ENCODE measurements at places on chromosomes 7 and 10.

- no peak for DNase-seq
Measured at GRCh38 chr7:64997927-64998391, 7.1 kb upstream of the ZNF117 start.

- no peak for DNase-seq
Measured at GRCh38 chr7:27948861-27949260, 208.9 kb downstream of the TAX1BP1 start.

- DNase-seq = no peak
Measured at GRCh38 chr10:128471151-128471550, 344.9 kb upstream of the MKI67 start.

GRCh38 chr10:21721000-21721665, 187.1 kb downstream of the MLLT10 start:
- DNase-seq = no peak

GRCh38 chr10:79137300-79137756, 68.6 kb downstream of the ZMIZ1 start:
- no peak for DNase-seq

DNA sequence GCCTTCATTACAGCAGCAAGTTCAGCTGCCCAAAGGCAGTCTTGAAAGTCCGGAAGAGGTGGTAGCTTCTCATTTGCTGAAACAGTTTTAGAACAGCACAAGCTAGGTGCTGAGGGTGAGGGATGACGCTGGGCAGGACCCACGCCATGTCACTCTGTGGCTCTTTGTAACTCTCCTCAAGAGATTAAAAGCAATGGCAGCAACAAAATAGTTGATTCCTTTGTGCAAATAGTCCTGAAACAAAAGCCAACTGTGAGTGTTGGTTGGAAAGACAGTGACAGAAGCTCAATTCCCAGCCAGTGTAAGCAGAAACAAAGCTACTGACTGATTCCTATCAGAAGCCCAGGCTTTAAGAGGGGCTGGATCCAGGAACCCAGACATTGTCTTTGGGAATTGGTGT, 47.6 kb upstream of the AQP1 start:
- no peak for DNase-seq

- no peak for DNase-seq
Measured at GRCh38 chr10:96834120-96834519, 2.0 kb downstream of the LCOR start.

DNA sequence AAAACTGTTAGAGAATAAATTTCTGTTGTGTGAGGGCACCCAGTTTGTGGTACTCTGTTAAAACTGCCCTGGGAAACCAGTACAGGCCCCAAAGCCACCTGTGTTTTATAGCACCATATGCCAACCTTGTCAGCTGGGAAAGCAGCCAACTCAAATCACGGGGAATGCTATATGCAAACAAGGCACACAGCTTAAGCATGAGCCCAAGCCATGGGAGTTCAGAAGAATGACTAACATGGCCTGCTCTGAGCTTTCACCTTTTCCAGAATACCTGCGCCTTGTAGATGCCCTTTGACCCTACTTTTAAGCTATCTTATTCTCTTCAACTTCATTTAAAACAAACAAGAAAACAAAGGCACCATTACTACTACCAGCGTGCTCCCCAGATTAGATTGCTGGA, 5.5 kb upstream of the SLC25A13 start:
- no peak for DNase-seq

GRCh38 chr7:99409192-99409572, 413 bp downstream of the BUD31 start:
- no peak for DNase-seq

- DNase-seq = no peak
Measured at GRCh38 chr7:2090526-2091520, 141.9 kb downstream of the MAD1L1 start.

DNA sequence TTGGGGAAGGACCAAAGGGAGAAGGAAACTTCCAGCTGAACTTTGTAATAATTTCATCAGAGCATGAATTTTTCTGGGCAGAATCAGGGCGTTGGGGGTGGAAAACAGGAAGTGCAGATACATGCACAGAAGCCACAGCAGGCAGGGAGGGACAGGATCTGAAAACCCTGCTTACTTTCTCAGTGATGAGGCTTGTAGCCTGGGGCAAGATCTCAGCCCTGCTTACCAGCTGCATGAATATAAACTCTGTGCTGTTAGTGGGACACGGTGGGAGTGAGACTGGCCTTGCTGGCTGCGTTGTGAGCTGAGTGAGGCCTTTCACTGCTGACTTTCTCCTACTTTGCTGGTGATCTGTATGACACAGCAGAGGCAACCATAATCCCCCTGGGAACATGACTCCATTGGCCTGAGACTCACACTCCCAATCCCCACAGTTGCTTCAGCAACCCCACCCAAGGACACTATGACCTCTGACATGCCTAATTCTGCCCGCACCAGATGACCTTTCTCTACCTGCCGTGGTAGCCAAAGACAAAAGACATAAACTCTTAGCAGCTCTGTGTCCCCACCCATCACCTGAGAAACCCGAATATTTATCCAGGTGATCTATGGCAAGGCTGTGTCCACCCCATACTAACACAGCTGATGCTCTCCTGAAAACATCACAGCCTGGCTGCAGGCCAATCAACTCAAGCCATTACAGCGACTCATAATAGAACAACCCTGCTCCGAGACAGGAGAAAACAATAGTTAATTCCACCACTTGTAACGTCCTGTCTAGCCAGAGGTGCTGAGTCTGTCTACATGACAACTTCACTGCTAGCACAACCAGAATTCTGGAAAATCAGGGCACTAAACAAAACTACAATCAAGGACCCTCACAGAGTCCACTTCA, 190.7 kb upstream of the CHRM2 start:
- DNase-seq = no peak

- no peak for DNase-seq
Measured at GRCh38 chr7:24504836-24505235, 68.4 kb upstream of the PALS2 start.

DNA sequence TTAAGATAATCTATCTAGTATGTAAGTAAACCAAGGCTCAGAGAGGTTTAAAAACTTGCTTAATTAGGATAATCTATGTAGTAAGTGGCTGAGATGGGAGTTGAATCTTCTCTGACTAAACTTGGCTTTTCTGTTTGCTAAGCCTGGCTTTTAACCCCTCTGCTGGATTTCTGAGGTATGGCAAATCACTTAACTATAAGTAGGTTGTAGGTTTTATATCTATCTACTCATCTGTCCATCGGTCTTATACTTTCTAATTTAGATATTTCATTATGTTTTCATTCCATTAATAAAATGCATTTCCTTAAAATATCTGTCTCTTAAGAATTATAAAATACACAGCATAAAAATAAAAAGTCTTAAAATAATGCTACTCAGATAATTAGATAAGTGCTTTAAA, 59.4 kb downstream of the ST7 start:
- no peak for DNase-seq

GRCh38 chr10:33193701-33194521, 140.6 kb downstream of the NRP1 start:
- no peak for DNase-seq

GRCh38 chr10:78035437-78035836, 1.8 kb downstream of the RPS24 start:
- no peak for DNase-seq

DNA sequence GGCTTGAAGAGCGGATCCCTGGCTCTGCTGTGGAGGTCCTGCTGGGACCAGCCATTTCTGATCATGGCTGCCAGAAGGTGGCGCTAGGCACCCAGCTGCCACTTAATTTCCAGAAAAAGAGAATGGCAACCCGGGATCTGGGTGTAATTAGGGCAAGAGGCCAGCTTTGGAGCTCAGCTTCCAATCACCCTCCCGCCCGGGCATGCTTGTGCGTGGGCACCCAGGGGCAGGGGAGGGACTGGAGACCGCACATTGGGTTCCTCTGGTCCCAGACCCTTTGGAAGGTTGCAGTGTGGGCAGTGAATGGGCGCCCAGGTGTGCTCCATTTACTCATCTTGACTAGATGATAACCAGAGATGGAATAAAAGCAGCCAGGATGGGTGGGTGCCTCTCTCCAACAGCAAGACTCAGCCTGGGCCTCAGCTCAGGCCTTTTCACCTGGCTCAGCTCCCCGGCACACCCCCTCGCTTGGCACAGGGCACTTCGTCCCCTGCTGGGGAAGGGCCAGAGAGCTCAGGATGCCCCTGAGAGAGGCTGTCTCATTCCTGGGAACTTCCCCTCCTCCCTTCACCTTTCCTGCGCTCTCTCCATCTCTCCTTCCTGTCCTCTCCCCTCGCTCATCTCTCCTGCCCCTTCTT, 14.7 kb downstream of the FAM241B start:
- DNase-seq = no peak

DNA sequence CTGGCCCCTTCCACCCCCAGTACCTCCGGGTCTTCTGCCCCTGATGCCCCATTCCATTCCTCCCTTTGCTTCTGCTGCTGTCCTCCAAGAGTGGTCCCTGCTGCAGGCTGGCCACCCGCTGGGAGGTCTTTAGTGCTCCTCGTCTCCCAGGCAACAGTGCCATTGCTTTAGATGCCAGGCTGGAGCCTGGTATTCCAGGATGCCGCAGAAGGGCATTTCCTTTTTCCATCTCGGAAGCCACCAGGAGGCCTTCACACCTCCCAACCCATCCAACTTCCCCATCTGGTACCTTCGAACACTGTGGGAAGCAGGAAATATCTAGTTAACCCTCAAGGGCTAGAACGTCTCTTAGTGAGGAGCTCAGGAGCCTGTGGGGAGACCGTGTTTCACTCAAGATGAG, 92.9 kb upstream of the DUSP5 start:
- DNase-seq = no peak

GRCh38 chr7:45098983-45099839, 10.4 kb upstream of the NACAD start:
- DNase-seq = no peak

GRCh38 chr10:36493516-36493880, 631.9 kb upstream of the ANKRD30A start:
- DNase-seq = no peak

- no peak for DNase-seq
Measured at GRCh38 chr10:94213001-94213530, 149.7 kb downstream of the NOC3L start.

DNA sequence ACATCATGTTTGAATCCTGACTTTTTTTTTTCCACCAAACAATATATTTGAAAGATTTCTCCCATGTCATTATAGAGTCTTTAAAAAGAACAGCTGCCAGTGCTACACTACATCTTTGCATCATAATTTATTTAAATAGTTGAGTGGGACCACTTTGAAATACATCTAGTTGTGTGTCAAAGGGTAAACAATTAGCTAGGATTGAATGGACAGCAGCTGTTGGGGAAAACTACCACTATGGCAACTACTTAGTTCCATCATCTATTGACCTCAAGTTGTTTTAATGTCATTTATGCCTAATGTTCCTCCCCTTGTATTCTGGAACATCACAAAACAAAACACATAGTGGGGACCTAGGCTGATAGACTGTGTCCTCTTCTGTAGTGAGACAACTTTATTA, 985.1 kb downstream of the SORCS1 start:
- no peak for DNase-seq

GRCh38 chr10:124994573-124995473, 52.9 kb downstream of the ZRANB1 start:
- DNase-seq = no peak
